WTC11 (cell line): ENCODE measurements at places on chromosomes 4 and X. TPM values are rescaled to one million over a fixed set of nuclear protein-coding genes. Genes with fewer than 3 reads are reported as not detected.

Gene ZFP42
- 120 to 128 TPM (median 122 TPM) in 3 replicates for total RNA-seq

Gene F8
- 1.6 to 2.6 TPM (median 2.2 TPM) in 3 replicates for total RNA-seq

Gene IL2
- total RNA-seq: 0.61 to 2.2 TPM (median 0.64 TPM) in 3 replicates

Gene CSAG3
- total RNA-seq: 13.0 to 14.1 TPM (median 13.2 TPM) in 3 replicates

GRCh38 chr4:21948347-21949072, at the start of gene KCNIP4:
Gene KCNIP4, minus strand, starts transcription at chr4:21948772.
- no peaks in the 10 kb centered on the region for H3K36me3 ChIP-seq
- H3K4me1 ChIP-seq: peaks cover 12% of the 10 kb centered on the region
- DNase-seq: peak; percentile 59
- H3K27ac ChIP-seq: no peak within 1 kb of the TSS
- peak within 1 kb of the TSS; percentile 71 for H3K4me3 ChIP-seq
- H3K27me3 ChIP-seq: peaks cover 44% of the 10 kb centered on the region

GRCh38 chrX:56762707-56763555, 33.9 kb downstream of the NBDY start:
- no peaks in the 10 kb centered on the region for H3K27me3 ChIP-seq
- H3K4me3 ChIP-seq: no peak overlapping the region
- H3K36me3 ChIP-seq: peaks cover 2% of the 10 kb centered on the region; the same call in 1 of the 2 replicates
- H3K27ac ChIP-seq: peak overlapping the region; percentile 15

DNA sequence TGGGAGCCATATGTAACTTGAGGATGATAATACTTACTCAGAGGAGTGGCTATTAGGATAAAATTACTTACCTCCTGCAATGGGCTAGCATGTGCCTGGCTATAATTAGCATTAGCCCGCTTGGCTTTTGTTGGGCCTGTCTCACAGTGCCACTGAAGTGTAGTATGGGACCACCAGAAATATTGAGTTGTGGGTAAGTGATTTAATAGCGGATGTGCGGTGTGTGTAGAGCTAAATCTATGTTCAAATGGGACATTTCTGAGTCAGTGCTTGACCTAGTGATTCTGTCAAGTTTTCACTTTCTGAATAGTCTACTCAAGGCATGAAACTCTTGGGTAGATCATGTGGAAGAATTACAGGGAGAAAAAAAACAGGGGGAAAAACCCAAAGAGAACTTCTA, 3.5 kb upstream of the CLNK start:
- peaks cover 52% of the 10 kb centered on the region for H3K36me3 ChIP-seq
- no peaks in the 10 kb centered on the region; the same call in 1 of the 2 replicates for H3K27me3 ChIP-seq
- no peak for DNase-seq
- no peak overlapping the region for H3K4me3 ChIP-seq

DNA sequence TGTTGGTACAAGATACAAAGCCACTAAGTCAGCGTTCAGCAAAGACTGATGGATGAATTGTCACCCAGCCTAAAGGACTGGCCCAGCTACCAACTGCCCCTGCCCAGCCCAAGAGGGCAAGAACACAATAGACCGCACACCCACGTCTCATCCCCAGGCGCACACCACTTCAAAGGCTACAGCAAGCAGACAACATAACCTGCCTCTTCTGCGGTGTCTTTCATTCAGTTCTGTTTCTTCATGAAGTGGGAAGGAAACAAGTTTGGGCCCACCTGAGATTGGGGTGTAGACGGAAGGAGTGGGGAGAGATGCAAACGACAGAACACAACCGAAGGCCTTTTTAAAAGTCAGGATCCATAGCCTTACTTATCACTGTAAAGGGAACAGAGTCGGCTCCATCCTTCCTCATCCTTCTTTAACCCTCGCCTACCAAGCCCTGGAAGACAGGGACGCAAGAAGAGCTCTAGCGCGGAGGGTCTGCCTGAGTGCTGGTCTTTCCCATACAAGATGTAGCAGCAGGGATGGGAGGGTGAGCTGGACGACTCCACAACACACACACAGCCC, 691 bp downstream of the SCARB2 start:
- no peak for DNase-seq
- peak overlapping the region; percentile 94; the same call in 1 of the 2 replicates for H3K27ac ChIP-seq
- peak overlapping the region; percentile 91 for H3K4me3 ChIP-seq
- H3K4me1 ChIP-seq: peaks cover 52% of the 10 kb centered on the region
